Fibroblast of lung (primary cell): ENCODE measurements at places on chromosomes 7 and 10.
A peak's percentile ranks its signal among the peaks of the same experiment; 100 is the strongest.

DNA sequence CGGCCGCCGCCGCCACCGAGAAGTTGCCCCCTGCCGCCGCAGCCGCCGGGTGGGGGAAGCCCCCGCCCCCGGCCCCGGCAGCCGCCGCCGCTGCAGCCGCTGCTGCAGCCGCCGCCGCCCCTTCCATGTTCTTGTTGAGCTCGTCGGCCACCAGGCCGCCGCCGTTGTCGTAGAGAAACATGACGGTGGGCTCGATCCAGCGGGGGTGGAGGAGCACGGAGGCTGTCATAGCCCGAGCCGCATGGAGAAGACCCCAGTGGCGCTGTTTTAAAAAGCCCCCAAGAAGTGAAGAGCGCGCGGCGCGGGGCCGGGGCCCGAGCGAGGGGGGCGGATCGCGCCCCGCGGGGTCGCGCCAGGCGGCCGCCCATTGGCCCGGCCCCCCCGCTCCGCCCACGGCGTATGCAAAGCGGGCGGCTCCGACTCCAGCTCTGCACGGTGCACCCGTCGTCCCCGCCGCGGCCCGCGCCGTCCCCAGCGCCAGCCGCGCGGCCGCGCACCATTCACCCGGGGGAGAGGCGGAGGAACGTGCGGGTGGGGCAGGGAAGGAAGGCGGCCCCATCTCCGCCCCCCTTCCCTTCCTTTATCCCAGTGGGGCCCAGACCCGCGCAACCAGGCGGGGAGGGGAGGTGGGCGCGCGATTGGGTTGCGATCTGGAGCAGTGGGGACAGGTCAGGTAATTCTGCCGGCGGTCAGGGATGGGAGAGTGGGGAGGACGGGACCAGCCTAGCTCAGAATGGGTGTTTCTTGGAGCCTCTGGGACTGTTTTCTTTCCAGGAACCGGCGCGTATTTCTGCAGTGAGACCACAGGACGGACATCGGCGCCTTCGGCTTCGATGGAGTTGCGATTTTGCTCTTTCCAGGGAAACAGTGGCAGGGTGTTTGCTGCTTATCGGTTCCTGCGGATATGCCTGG, at the start of gene HOXA13:
TSS of gene HOXA13 (minus strand) at position 243 of the 912 bp plus-strand sequence. CDS start at position 229, 14 bp downstream.
- DNase-seq: no peak

- peak; percentile 44 for DNase-seq
Observed at GRCh38 chr10:101062232-101063049, 652 bp downstream of the KAZALD1 start.

DNA sequence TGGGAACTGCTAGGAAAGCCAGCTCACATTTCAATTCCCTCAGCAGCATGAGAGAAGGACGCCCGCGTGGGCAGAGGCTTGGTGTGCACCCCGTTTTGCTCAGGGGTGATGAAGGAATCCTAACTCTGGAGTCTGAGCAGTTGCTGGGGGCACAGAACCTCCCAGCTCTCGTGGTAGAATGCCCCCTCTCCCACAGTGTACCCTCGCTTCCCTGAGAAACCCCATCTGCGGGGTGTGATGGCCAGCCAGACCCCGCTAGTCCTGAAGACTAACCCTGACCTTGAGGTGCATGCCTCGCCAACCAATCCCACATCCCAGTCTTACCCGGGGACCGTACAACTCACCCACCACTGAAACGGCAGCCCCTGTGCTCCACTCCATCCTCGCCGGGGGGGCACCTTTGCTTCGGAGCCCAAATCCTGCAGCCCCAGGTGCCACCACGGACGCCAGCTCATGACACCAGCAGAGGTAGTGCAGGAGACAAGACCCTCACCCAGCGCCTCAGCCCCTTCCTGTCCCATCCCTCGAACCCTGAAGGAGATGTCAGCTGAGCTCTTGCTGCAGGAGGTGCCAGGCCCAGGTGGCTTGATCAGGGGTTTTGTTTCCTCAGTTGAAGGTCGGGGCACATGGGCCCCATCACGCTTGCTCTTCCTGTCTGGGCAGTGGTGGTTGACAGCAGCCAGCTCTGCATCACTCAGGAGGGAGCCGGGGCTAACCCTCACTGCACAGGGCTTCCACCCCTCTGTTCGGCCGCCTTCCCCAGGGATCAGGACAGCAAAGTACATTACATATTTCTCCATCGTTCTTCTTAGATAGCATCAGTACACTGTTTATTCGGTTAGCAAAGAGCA, 236.5 kb downstream of the MGMT start:
- no peak for DNase-seq

DNA sequence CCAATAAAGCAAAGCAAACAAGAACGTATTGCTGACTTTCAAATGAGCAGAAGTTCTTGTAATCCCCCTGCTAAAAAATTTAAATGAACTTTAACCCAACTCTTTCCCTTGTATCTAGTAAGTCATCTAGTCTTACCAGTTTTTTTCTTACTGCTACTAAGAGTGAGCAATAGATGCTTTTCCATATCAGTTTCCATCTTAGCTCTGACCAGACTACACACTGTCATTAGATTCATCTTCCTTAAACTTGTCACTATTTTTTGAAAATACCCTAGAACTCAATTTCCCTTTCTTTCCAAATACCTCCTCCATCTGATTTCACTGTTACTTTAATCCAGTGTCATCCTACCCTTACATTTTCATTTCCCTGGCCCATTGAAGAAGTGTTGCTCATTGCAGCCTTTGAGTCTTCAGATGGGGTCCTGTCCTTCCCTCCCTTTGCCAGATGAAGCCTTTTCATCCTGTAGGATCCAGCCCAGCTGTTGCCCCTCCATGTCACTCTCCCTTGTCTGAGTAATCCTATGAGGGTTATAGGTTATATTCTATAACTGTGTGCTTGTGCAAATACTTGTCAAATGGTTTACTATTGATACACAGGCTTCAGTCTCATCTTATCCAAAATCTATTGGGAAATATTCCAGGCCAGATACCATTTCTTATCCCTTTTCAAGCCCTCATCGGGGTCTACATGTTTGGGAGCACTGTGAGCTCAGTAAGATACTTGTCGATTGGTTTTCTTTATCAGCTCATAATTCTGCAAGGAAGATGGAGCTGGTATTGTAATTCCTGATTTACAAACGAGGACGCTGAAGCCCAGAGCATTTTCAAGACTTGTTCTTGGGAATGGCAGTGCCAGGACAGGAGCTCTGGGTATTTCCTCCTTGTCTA, 51.5 kb upstream of the ITGB1 start:
- no peak for DNase-seq

DNA sequence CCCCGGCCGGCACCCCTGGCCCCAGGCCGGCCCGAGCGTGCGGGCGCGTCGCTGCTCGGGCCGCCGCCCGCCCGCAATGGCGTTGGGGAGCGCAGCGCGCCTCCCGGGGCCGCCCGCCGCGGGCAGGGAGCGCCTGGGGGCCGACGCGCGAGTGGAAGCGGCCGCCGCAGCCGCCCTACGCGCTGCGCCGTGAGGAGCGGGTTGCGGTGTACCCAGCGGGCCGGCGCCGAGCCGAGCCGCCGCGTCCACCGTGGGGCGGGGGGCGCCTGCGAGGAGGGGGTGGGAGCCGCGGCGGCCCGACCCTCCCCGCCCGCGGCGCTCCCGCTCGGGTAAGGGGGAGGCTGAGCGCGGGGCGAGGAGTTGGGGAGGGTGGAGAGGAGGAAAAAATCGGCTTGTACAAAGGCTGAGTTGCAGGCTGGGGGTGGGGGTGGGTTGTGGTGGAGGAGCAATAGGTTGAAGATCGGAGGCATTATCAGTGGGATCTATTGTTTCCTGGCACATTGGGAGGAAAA, 473 bp downstream of the PPP1R9A start:
- DNase-seq: no peak

DNA sequence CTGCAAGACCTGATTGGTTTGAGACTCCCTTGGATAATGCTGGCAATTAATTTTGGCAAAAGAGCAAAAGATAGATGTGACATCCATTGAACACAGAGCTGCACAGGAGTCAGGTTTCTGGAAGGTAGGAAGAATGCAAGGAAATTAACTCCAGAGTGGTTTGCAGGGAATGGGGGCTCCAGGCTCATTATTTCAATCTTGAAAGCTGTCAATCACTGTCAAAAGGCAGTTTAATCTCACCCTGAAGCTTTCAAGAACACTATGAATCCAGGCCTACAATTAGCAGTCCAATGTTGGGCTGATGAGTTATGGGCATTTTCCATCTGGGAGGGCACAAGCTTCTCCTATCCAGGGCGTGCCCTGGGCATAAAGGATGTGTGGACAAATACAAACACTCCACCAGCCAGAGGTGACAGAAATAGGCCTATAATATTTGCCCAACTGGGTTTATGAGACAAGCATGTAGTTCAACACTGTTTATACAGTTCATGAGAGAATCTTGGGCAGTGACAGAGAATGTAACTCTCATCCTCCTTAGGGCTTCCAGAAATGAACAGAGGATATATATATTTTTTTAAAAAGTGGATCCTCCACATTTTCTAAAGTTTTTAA, 80.5 kb downstream of the KCNMA1 start:
- no peak for DNase-seq

DNA sequence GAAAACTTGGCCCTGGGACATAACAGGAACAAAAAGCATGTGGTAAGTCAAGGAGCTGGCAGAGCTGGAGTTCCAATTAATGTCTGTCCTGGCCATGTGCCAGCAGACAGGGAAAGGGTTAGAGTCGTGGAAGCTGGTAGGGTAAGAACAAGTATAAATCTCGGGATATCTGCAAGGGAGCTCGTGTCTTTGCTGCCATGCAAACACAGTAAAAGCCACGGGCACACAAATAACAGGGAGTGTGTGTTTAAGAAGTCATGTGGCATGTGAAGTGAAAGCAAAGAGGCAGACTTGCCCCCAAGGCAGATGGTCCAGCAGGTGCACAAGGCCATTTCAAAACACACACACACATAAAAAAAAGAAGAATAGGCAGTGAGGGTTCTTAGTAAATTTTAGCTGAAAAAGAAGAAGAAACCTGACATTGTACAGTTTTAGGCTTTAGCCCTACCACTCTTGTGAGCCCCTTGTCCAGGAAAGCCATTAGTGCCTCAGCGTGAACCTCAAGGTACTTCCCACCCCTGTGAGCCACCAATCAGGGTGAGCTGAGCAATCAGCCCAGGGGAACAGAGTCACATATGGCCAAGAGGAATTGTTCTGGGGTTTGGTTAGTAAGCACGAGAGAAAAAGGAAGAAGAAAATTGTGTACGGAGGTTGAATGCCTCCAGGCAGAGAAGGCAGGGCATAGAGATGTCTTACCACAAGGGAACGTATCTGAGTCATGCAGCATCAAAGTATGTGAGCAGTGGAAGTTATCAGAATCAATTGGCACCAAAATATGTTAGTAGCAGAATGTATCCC, 32.8 kb upstream of the ARHGAP12 start:
- DNase-seq: peak; percentile 10

GRCh38 chr10:34590793-34591192, 224.3 kb downstream of the PARD3 start:
- DNase-seq: no peak

DNA sequence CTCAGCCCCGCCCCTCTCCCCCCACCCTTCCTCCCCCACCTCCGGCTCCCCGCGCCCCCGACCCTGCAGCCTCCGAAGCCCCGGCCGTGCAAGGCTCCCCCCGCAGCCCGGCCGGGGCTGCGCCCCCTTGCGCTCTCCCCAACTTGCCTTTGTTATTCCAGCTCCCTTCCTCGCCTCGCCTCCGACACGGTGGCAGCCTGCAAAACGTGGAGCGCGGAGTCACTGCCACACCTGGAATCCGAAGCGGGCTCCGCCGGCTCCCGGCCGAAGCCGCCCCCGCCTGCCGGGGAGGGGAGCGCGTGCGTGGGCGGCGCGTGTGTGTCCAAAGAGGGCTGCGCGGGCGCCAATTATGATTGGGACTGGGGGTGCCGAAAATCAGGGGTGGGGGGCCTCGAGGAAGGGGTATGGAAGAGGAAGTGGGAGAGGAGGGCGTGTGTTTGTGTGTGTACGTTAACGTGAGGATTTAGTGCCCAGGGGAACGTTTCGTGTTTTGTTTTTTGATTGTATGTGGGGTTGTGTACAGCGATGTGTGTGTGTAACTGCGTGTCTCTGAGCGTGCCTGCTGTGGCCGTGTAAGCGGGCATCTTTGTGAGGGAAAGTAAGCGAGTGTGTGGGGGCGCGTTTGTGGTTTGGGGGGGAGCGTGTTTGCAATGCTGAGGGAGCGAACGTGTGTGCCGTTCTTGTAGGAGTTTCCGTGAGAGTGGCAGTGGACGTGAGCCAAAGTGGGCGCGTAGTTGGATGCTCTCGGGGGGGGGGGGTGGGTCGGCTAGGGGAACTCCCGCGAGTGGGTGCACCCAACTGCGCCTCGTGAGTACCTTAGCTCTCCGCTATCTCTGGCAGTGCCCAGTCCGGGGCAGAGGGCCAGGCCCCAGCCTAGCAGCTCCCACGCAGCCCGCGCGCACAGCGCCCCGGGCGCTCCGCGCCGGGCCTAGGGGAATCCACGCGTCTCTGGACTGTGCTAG, 1.2 kb upstream of the ZMIZ1 start:
- DNase-seq: peak; percentile 94

DNA sequence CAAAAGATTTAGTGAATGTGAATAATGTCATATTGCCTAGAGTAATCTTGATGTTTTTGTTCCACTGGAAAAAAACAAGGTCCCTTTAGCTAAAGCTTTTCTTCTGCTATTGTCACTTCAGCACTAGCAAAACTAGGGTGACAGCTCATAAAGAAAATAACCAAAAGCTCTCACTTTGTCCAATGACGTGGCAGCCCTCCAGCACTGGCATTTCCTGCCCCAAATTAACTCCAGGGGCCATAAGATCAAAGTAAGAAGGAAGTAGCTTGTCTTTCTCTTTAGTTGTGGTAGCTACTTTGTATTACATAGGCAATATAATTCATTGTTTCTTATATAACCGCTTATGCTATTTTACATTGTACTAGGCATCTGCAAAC, 47.3 kb downstream of the LRRN3 start:
- DNase-seq: peak; percentile 61

GRCh38 chr10:12476656-12477055, 127.3 kb downstream of the CAMK1D start:
- DNase-seq: no peak

DNA sequence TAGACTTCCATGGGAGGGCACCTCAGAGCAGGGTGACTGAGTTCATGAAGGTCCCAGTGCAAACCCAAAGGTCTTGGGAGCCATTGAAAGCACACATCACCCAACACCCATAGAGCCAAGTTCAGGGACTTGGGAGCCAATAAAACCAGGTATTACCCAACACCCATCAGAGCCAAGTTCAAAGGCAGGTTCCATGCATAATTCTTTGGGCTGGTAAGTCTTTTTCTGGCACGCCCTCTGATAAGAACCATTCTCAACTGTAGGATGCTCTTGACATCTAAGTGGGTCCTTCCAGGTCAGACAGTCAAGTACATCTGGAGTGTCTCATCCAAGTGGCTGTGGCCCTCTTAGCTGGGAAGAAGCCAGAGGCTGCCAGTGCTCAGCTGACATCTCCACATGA, 63.2 kb downstream of the EBF3 start:
- DNase-seq: no peak

GRCh38 chr7:51054231-51054630, 262.4 kb downstream of the COBL start:
- DNase-seq: no peak

- peak; percentile 29 for DNase-seq
Observed at GRCh38 chr10:36349445-36350078, 707.5 kb upstream of the FZD8 start.

DNA sequence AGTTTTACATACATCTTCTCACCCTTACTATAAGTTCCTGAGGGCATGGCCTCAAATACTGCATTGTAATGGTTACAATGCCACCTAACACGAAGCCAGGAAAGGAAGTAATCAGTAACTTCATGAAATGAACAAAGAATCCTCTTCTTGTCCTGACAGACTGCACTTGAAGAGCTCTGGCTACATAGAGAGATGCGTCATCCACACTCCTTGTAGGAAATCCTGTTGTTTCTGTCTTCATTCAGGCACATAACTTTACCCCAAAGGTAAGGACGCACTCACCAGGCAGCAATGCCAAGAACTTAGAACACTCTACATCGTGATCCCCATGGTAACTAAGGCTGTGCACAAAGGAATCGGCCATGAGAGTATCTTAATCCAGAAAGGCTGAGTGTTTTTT, 80.3 kb upstream of the ARID5B start:
- DNase-seq: no peak

- DNase-seq: no peak
Observed at GRCh38 chr7:25894002-25894901, 257.7 kb upstream of the NFE2L3 start.
